Karpas-422 (cell line): ENCODE measurements at places on chromosomes 5 and 9. TPM values are rescaled to one million over a fixed set of nuclear protein-coding genes. Genes with fewer than 3 reads are reported as not detected.
A peak's percentile ranks its signal among the peaks of the same experiment; 100 is the strongest.

DNA sequence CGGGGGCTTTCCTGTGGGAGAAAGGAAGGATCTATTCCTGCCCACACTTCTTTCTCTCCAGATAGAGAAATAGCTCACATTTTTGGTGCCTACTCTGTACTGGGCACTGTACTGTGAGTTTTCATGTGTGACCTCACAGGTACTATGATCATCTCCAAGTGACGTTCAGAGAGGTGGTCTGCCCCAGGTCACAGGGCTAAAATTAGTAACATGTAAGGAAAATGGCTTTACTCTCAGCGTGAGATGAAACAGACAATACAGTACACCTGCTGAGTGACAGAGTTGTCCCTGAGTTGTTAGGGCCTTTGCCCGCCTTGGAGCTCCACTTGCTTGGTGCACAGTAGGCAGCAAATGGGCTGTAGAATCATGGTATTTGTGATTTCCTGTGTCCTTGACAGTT is 306.1 kb upstream of the DMRT1 start:
- no peak for DNase-seq

DNA sequence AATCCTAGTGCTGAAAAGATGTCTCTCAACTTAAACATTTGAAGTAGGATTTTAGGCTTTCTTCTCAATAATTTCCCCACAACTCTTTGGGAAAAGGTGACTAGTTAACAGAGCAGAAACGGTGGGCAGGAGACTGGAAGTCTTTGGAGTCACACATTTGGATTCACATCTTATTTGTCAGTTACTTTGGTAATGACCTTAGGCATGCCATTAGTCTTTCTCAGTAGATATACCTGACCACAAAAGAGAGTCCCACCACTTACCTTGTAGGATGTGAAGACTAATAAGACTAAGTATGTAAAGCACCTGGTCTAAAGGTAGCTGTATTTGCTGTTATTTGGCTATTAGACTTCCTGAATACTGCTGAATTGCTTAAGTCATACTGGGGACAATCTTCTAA is 35.4 kb downstream of the DAP start:
- DNase-seq = no peak

DNA sequence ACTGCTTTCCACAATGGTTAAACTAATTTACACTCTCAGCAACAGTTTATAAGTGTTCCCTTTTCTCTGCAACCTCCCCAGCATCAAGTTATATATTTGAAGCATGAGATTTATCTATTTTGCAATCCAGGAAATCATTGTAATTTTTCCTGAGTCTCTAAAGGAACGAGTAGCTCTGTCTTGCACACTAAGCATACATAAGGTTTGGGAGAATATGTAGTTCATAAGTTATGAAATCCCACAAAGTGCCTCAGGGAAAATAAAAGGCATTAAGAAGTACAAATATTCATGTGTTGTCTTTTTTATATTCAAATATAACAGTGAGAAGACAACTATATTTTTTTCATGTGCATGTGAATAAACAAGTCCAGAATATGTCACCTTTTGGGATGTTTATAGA is 377.1 kb upstream of the RORB start:
- DNase-seq = no peak

DNA sequence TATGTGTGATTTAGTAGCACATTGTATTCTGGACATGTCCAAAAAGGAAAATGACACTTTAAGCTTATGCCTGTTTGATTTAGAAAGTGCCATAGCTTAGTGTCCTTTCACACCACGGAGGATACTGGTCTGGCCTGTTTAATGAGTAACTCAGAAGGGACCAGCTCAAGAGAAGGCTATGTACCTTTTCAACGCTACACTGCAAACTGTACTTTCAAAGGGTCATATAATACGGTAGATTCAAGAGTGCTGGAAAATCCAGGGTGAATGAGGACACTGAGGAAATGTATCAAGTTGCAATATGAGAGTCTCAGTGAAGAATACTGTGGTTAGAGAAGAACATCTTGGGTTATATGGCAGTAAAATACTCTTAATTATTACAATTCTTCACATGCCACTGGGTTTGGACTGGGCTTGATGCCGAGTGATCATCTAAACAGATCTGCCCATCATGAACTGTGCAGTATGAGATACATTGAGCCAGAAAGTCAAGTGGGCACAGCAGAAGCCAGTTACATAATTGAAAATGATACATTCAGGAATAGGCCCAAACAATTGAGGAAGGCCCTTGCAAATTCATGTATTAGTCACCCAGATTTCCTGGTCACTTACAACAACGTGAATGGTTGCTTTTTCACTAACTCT is 1211.5 kb upstream of the CDH9 start:
- DNase-seq = no peak

DNA sequence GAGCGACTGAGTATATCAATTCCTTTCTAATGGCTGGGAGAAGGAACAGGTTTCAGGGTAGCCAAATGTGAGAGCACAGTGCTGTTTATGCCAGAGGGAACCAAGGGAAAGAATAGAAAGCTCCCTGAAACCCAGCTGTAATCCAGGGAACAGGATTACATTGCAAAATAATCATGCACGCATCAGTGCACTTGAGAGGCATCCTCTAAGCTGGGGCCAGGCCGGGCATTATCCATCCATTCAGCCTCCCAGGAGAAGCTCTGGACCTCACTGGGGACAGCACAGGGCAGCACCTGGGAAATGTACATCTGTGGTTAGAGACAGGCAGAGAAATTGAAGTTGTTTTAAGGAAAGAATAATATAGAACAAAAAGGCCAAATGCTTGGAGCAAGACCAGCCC is 72.7 kb downstream of the MTRR start:
- DNase-seq = no peak

- DNase-seq = no peak
Measured at GRCh38 chr9:135065151-135065550, 22.3 kb upstream of the OLFM1 start.

DNA sequence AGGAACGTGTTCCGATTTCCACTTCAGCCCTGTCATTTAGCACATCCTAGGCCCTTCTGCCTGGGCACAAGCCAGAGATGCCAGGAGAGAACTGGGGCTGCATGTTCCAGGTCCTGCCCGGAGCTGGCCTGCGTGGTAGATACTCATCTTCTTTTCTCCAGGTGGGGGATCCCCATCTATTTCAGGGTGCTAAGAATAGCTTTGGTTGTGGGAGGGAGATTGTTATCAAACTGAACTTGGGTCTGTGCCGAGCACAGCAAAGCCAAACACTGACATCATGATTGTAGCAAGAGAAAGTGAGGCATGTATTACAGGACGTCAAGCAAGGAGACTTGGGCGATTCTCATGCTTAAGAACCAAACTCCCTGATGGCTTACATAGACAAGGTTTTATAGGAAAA is 18.2 kb downstream of the C9orf153 start:
- DNase-seq = no peak

GRCh38 chr9:126480813-126481212 is 132.9 kb upstream of the LMX1B start:
- no peak for DNase-seq

DNA sequence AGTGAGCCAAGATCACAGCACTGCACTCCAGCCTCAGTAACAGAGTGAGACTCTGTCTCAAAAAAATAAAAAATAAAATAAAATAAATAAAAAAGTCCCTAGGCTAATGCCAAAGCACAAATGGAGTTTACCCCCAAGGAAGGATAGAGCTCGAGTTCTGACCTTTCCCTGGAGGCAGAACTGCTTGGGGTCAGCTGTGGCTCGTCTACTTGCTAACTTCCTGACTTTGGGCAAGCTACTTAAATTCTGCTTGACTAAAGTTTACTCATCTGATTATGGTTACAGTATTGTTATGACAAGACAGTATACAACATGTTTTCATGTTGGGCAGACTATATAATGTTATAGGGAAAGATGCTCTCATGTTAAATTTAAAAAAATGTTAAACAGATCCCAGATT is 359.2 kb downstream of the DNAH5 start:
- no peak for DNase-seq

DNA sequence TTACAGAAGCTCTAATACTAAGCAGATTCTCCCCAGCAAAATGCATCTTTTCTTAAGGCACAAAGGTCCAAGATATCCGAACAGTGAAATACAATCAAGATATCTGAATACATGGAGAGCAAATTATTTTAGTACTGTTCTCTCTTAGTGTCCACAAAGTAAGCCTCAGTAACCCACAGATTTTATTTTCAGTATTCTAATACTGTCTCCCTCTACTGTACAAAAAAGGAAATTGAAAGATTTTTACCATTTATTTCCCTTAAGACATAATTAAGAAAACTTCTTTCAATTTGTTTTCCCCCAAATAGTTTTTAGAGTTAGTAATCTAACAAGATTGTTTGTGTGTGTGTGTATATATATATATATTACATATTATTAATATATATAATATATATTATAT is 24.7 kb upstream of the NOL6 start:
- DNase-seq = peak; percentile 71

- DNase-seq = no peak
Measured at GRCh38 chr5:173699966-173700365, 83.5 kb upstream of the BOD1 start.

- DNase-seq = no peak
Measured at GRCh38 chr5:78041805-78042204, 252.7 kb downstream of the AP3B1 start.

DNA sequence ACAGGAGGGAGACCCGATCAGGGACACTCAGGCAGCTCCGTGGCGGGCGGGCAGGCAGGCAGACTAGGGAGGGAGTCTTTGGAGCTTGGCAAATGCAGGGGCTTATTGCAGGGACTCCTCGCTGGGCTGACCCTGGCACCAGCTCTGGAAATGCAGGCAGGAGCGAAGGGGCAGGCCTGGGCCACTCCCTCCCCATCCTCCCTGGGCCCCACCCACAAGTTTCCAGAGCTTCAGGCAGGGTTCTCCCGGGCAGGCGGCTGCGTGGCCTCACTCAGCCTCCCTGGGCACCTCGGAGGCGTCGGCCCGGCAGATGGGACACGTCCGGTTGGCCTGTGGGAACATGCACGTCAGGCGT is 8.5 kb downstream of the RNF44 start:
- no peak for DNase-seq

DNA sequence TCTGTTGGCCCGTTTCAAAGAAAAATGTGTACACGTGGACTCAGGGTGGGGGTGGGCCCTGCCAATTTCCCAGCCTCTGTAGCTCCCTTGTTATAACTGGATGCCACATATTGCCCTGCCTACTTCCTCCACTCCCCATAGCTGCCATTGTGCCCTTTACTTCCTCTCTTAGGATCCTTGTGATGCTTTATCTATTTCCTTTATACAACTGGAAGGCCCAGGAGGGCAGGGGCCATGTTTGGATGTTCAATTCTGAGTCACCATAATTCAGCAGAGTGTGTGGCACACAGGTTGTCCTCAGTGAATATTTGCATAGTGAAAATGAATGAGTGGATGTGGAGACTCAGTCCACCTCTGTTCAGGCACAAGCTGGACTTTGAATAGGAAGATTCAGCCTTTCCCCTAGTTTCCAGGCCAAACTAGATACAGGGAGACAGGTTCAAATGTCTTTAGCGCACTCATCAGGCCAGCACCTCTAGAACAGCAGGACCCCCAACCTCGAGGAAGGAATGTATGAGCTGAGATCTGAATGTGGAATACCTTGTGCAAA is 10.6 kb upstream of the FEM1C start:
- no peak for DNase-seq

GRCh38 chr5:2505217-2505616 is 246.3 kb downstream of the IRX2 start:
- DNase-seq = no peak

GRCh38 chr9:128718047-128718446 is 5.9 kb downstream of the ZDHHC12 start:
- no peak for DNase-seq

Gene IRX1
- total RNA-seq = not detected in 2 replicates

Gene GPR151
- not detected in 2 replicates for total RNA-seq

Gene SPATA31A1
- total RNA-seq = not detected in 2 replicates

Gene RHOBTB3
- total RNA-seq = 0.97 and 1.5 TPM in 2 replicates

Gene TMC1
- total RNA-seq = not detected in 2 replicates

Gene GNPDA1
- total RNA-seq = 45.0 and 50.5 TPM in 2 replicates

Gene DRD1
- total RNA-seq = not detected in 2 replicates

Gene PFN3
- not detected in 2 replicates for total RNA-seq

Gene CWC27
- 19.5 and 24.5 TPM in 2 replicates for total RNA-seq

Gene HTR4
- not detected in 2 replicates for total RNA-seq
